Skin of body (tissue), 3 donors: ENCODE measurements at places on chromosomes 7 and 10. TPM values are rescaled to one million over a fixed set of nuclear protein-coding genes. Genes with fewer than 3 reads are reported as not detected.

Gene NUPR2
- total RNA-seq, result 0.39 TPM

Gene AKR1C4
- total RNA-seq, result not detected

Gene SFRP5
- 1.7 TPM for total RNA-seq

Gene RBP3
- total RNA-seq, result not detected

Gene CYP2C9
- 2.4 TPM for total RNA-seq

Gene MALRD1
- 12.8 TPM for total RNA-seq

Gene HSPA14
- total RNA-seq, result 11.8 TPM

Gene CRHR2
- total RNA-seq, result 0.20 TPM

Gene ADAM8
- total RNA-seq, result 6.3 TPM

Gene GRM3
- total RNA-seq, result 0.20 TPM

Gene C7orf57
- 0.10 TPM for total RNA-seq

Gene IFIT2
- 8.6 TPM for total RNA-seq

Gene CHST3
- 19.5 TPM for total RNA-seq

Gene EMX2
- 5.5 TPM for total RNA-seq

Gene OR2F2
- not detected for total RNA-seq

Gene FOXI2
- 0.20 TPM for total RNA-seq

Gene DUS4L
- 7.4 TPM for total RNA-seq

Gene SLC39A12
- total RNA-seq, result 0.10 TPM

Gene RFC2
- 17.0 TPM for total RNA-seq

Gene FRAT1
- 1.1 TPM for total RNA-seq

Gene POLR2J
- total RNA-seq, result 12.4 TPM

Gene CFTR
- 1.2 TPM for total RNA-seq

Gene MRLN
- 15.7 TPM for total RNA-seq

Gene PLEKHS1
- total RNA-seq, result not detected

Gene SPDYE8
- 0.10 TPM for total RNA-seq
